ENCODE measurements at places on chromosomes 12 and 14.

- no peak for DNase-seq
Observed at GRCh38 chr14:36279306-36280190, 40.9 kb downstream of the MBIP start.

- no peak for DNase-seq
Observed at GRCh38 chr12:132308853-132309595, 20.4 kb downstream of the GALNT9 start.

DNA sequence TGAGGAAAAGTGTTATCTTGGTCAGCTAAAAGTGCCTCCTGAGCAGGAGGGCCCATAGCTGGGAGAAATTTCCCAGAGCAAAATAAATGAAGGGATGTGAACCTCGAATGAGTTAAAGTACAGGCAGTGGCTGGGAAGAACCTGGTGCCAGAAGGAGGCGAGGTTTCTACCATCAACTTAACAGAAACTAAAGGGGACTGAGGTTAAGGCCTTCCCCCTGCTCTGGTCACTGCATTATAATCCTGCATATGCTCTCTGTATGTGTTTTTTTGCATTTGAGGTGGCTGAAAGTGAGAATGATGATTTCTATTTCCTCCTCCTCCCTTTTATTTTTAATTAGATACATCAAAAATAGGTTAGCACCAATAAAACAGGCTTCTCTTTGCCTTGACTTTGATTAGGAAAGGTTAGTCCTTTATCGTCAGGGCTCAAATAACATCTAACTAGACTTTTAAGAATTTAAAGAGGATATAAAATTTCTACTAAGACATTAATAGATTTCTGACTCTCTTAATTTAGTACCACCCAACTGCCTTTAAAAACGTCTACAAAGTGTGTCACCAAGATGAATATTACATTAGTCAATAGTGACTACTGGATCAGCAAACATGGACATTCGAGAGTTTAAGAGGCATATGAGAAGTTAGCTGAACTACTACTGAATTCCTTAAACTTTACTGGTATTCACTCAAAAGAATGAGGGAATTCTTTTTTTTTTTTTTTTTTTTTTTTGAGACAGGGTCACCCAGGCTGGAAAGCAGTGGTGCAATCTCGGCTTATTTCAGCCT is 49.2 kb downstream of the GALNT4 start:
- no peak for DNase-seq

- no peak for DNase-seq
Observed at GRCh38 chr12:106265116-106265515, 17.3 kb upstream of the CKAP4 start.

DNA sequence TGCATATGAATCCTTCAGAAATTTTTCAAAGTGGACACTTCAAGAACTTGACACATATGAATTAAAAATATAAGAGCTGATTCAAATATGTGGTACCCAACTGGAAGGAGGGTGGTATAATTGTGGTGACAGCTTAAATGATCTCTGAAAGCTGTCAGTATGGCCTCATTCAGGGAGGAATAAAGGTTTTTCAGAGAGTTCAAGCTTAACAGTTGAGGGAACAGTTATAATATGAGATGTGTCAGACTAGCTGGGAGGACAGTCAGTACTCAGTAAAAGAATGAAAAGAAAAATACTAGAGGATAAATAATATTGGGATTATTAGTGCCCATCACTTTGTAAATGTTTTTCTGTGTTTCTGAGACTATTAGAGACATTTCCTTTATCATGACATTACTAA is 277.5 kb downstream of the RASSF9 start:
- no peak for DNase-seq

DNA sequence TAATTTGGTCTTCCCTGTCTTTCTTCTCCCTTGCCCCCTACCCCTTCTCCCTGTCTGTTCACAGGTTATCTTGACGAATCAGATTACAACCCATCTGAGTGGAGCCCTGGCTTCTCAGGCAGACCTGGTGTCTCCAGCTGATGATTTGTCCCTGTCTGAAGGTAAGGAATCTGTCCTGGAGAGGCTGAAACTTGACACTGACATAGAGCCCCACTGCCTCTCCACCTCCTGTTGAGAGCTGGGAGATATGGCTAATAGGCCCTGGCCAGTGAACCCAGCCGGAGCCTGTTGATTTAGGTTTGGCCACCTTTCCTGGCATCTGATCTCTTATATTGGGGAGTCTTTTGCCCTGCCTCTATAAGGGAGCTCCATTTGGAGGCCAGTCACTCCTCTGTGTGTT is 472.2 kb downstream of the RAD51B start:
- no peak for DNase-seq

DNA sequence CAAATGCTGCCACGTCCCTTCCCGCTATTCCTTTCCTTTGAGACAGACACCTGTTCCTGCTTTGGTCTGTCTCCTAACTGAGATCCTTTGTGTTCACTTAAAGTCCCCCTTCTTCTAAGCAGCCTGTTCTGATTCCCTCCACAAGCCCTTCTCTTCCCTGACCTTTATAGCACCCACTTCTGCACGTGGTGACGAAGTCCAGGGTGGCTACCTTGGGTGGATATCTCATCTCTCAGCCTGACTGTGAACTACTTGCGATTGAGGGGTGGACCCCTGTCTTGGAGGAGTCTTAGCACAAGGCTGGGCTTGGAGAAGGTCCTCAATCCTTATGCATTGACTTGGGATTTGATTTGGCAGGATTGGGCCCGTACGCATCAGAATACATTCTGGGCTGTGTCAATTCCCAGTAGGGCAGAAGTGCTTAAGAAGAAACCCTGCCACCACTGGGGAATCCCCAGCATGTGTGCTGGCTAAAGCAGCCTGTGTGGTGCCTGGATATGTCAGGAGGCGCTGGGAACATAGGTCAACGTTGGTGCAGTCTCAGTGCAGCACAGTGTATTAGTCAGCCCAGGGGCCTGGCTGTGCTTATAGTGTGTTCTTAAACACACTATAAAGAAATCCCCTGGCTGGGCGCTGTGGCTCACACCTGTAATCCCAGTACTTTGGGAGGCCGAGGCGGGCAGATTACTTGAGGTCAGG is 23.6 kb downstream of the KRT80 start:
- DNase-seq: no peak

DNA sequence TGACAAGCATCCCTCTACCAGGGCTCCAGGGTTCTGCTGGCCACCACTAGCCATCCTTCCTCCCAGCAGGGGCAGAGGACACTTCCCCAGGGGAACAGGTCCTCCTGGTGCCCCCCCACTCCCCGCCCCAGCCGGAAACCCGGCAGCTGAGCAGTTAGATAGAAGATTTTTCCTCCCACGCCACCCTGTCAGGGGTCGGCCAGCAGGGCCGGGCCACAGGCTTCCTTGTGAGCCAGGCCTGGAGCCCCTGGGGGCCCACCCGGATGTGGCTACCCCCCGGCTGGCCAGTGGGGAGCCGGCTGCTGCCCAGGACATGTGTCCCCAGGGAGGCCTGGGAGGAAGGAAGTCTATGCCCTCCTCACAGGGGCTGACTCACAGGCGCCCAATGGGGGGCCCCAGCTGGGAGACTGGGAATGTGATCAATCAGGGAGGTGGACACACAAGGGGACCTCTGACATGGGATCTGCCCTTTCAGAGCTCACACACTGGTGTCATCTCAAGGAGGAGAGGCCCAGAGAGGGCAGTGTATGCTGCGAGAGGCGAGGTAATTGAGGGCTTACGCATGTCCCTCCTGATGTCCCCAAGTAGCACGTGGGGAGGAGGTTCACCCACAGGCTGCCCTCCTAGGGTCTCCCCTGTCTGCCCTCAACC is 4.2 kb downstream of the SH2B3 start:
- no peak for DNase-seq

DNA sequence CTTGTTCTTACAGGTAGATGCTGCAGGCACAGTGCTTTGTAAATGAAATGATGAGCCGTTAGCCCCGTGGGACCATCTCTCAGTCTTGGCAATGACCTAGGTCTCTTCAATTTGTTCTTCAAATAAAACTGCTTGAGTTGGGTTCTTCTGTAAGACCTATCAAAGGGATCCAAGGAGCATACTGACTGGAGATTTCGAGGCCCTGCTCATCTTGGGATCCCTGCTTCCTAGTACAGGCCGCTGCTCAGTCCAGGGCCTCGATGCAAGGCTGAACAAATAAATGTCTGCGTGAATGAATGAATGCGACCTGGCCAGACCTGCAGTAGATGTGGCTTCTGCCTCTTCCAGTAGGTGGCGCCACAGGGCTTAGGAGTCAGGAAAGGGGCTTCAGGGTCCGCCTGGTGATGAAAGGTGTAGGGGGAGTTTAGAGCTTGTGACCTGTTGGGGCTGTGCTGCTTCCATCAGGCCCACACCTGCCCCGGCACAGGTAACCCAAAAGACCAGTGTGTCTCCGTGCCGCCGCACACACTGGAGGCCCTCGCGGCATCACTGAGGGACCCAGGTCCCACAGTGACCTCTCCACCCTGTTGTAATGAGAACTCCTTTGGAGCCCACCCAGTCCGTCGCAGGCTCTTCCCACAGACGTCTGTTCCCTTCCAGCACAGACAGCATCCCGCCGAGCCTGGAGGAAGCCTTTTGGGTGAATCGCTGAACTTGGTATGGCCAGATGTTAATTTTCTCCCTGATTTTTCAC is 4.4 kb downstream of the CACNA1C start:
- no peak for DNase-seq

DNA sequence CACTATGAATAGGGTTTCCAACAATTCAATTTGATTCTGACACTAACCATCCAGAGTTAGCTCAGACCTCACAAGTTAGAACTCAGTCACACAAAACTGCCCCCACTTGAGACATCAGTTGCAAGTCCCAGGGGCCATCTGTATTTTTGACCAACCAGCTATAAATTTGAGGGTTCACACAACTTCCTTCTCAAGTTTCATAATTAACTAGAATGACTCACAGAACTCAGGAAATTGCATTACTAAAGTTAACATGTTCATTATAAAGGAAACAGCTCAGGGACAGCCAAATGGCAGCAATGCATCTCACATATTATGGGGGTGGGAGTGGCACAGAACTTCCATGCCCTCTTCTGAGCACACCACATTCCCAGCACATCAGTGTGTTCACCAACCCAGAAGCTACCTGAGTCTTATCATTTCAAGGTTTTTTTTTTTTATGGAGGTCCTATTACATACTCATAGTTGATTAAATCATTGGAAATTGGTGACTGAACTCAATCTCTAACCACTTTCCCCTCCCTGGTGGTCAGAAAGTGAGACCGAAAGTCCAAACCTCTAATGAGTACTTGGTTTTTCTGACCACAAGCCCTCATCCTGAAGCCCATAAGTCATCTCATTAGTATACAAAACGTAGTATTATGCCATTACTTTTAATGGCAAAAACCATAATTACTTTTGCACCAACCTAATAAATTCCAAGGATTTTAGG is 1721.5 kb upstream of the SEL1L start:
- DNase-seq: no peak

DNA sequence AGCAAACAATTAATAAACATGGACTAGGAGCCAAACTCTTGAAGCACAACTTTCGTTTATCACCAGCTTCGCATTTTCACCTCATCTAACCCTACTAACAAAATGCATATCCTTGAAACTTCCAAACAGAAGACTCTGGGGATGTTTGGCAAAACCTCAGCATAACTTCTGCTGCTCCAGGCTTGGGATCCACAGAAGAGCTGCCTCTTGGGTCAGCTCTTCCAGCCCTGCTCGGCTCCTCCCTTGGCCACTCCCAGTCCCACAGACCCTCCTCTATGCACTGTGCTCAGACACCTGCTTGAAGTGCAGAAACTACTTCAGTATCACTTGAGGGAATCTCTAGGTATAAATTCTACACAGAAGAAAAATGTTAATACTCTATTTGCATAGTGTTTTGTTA is 110.0 kb upstream of the AMIGO2 start:
- no peak for DNase-seq

- DNase-seq: no peak
Observed at GRCh38 chr14:76782885-76783566, 21.8 kb downstream of the VASH1 start.

DNA sequence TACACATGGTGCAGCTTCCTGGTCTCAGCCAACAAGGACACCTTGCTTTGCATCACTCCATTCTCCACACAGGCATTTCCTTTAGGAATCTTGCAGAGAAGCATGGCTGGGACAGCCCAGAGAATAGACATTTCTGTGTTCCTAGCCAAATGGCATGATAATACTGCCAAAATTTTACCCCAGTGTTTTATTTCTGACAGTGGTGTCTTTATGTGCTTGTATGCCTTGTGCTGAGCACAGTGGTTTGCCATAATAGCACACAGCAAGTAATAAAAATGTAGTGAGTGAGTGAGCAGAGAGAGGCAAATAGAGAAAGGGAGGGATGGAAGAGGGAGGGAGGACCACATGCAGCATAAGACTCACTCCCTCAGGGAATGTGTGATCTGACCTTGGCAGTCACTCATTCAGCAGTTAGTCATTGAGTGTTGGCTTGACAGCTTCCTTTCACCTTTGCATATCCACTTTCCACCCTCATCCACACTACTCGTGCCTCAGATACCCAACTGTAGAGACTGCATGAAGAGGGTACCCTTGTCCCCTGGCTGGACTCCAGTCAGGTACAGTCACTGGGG is 212.8 kb upstream of the CCDC196 start:
- DNase-seq: no peak

DNA sequence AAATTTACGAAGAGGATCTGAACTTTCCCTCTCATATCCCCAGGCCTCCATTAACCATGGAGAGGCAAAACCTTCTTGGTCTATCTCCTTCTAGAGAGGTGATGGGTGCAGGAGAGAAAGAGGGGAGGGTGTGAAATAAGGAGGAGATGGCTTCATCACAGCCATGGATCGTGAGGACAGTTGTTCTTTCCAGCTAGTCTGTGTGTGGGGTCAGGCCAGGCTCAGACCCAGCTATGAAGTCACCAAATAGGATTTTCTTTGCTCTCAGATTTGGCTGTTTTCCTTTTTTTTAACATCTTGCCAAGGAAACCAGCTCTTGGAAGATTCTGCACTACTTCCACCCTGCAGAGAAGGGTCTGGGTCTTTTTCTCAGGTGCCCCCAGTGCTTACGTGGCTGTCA is 64.9 kb upstream of the FAM181A start:
- DNase-seq: no peak

GRCh38 chr14:101114726-101115515 is 211.4 kb upstream of the RTL1 start:
- no peak for DNase-seq

GRCh38 chr12:103640831-103641230 is 53.8 kb downstream of the STAB2 start:
- no peak for DNase-seq

DNA sequence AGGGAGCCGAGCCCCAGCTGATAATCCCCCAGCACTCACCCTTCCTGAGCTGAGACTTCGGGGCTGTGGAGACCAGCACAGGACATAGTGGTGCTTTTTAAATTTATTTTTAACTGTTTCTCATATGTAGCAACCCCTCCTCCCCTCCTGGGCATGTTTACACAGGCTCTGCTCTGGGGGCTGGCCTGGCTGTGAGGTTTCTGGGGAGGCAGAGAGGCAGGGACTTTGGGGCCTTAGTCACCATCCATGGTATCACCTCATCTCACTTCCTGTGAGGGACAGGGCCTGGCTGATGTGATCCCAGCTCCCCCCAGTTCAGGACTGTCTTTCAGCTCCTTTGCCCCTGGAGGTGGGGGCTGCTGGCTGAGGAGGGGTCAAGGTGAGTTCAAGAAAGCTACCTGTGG is 20.4 kb downstream of the VASH1 start:
- no peak for DNase-seq

GRCh38 chr14:52380294-52380693 is 66.2 kb downstream of the PTGER2 start:
- no peak for DNase-seq
